BJ (cell line): ENCODE measurements at places on chromosomes 4 and X.

DNA sequence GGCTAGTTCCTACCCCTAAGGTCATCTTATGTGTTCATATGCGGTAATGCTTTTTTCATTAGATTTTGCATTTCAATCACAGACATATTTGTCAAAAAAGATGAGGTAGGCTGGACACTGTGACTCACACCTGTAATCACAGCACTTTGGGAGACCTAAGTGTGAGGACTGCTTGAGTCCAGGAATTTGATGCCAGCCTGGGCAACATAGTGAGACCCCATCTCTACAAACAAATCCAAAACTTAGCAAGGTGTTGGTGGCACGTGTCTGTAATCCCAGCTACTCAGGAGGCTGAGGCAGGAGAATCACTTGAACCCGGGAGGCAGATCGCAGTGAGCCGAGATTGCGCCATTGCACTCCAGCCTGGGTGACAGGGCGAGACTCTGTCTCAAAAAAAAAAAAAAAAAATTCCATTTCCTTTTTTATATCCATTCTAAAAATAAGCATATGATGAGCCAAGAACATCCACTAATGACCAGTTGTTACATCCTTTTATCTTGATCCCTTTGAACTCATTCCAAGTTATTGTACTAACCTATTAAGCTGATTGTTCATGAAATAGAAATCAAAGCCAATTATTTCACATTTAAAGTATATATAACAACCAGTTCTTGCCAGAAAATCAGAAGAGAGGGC, 23.4 kb downstream of the PGAM4 start:
- DNase-seq: no peak

GRCh38 chrX:17559728-17560379, 177.4 kb upstream of the SCML1 start:
- DNase-seq: peak; percentile 39

GRCh38 chrX:39150621-39151020, 349.4 kb downstream of the MID1IP1 start:
- no peak for DNase-seq

GRCh38 chr4:61571761-61572559, 371.8 kb downstream of the ADGRL3 start:
- DNase-seq: no peak

DNA sequence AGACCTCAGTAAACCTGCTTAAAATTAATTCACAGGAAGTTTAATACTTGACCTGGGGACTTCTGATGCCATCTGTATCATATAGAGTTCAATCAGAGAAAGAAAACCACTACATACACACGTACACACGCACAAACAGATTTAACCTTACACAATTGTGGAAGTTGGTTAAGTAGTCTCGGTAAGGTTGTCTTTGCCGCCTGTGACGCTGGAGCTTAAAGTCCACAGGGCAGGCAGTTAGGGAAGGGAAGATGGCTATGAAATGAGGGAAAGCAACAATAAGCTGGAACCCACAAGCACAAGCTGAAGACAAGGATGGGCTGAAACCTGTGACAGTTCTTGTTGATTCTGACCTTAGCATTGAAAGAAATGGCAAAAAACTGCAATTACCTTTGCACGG, 41.7 kb upstream of the TSPAN7 start:
- no peak for DNase-seq

- no peak for DNase-seq
Measured at GRCh38 chr4:124279741-124280140, 432.8 kb downstream of the ANKRD50 start.

- no peak for DNase-seq
Measured at GRCh38 chr4:9987749-9988362, 33.4 kb downstream of the SLC2A9 start.

DNA sequence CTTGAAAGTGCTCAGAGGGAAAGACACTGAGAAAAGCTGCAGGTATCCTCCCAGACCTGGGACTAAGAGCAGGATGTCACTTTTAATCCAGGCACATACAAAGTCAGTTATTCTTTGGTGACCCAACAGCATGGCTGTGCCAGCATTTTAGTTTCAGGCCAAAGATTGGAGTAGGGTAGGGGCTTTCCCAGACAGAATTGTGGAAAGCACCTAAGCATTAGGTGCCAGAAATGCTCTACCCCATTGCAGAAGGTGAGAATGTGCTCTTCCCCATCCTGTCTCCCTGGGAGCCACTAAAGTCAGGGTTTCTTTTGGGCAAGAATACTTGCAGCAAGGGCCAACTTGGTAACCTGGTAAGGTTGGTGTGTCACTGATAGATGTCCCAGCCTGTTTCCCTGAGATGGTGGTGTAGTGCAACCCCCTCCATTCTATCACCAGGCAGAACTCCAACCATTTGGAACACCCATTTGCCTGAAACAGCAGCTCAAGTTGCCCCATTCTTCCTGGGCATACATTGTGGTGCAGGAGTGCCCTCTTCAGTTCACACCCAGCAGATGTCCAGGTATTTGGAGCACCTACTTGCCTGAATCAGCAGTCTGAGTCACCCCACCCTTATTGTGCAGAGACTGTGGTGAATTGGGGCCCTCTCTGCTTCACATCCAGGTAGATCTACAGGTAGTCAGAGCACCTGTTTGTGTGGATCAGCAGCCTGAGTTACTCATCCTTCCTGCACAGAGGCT, 183.5 kb downstream of the ZC4H2 start:
- DNase-seq: no peak

GRCh38 chr4:42151568-42152506, 618 bp downstream of the BEND4 start:
- no peak for DNase-seq

DNA sequence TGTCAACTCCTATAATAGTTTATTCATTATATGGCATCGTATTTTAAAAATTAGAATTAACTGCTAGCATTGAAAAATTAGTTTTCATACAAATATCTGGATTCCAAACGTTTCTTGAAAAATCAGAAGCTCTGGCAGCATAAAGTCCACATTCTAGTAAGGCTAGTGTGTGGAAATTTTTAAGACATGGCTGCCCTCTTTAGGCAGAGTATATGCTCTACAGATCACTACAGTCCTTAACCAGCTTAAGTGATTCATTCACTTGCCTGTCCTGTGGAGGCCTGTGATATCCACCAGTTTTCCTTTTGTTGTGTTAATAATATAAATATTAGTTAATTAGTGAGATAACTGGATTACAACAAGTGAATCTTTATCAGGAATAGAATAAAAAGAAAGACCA, 287.2 kb downstream of the OPHN1 start:
- DNase-seq: no peak

DNA sequence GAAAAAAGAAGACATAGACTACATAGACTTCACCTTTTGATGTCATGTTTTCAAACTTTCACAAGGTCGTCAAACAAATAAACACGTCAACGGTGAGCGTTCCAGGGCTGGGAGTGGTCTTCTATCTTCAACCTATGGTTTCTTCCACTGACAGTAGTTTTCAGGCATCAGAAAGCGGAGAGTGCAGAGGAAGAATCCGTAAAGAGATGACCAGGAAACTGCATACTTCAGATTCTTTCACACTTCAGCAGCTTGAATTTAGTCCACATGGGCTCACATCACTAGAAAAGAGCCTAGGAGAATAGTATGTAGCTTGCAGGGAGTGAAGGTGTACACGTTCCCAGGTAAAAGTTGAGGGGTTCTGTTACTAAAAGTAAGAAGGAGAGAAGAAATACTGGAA, 58.5 kb downstream of the NPY1R start:
- DNase-seq: no peak

DNA sequence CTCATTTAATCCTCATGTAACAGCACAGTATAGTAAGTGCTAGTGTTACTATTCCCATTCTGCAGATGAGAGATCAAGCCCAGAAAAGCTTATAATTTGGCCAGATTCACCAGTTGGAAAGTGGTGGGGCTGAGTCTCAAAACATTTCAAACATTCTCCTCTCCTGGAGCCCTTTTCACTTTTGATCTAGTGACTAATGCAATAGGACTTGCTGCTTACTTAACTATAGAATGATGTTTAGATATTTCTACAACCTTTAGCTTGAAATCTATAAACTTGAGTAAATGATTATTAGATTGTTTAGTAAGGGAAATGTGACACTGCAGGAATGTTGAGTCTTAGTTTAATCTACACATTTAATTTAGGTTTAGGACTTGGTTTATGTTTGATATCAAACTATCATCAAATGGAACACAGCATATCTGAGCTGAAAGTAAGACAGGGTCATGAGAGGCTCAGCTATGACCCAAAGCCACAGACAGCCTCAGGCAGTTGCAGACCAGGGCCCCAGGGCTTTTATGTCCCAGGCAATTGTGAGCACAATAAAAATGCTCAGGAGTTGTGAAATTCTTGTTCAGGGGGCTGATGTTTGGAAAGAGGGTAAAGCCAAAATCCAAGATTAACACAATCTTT, 199.5 kb upstream of the HS3ST1 start:
- DNase-seq: no peak

DNA sequence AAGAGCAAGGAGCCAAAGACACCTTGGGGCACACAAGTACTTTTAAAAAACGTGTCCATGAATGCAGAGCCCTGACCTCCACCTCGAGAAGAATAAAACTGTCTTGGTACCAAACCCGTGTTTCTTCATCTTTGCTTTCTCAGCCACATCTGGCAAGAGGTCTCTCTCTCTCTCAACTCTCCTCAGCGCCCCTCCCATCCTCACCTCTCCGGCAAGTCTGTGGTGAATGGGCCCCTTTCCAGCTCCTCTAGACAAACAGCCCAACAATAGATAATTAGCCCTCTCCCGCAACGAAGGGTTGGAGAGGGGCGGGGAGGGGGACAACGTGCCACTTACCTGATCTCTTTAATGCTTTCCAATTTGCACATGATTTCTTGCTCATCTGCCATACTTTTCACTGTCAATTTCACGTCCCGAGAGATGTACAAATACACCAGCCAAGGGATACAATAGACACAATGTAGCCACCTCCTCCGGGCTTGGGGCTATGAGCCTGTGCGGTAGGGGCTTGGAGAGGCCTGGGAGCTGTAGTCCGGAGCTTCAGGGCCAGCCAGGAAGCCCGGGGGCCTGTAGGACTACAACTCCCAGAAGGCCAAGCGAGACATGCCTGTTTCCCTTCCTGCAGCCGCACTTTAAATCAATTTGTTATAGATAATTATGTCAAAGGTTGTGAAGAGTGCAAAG, at the start of gene ZC4H2:
ZC4H2 (minus strand) TSS at position 462 of the 684 bp plus-strand sequence; CDS start at position 389, 73 bp downstream.
- DNase-seq: peak; percentile 22

DNA sequence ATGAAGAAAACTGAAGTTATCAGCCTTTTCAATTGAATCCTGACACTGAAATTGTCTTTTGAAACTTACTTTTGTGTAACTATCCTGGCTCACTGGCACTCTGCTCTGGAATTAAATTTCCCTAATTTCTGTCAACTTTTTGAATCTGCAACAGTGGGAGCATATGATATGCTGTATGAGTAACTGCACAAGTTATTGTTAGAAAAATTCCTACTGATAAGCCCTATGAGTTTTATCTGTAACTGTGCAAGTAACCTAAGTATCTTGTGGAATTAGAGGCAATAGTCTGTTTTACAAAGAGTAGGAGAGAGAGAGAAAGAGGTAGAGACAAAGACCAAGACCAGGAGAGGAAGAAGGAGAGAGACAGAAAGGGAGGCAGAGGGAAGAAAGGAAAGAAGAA, 9.2 kb upstream of the HPGD start:
- no peak for DNase-seq

DNA sequence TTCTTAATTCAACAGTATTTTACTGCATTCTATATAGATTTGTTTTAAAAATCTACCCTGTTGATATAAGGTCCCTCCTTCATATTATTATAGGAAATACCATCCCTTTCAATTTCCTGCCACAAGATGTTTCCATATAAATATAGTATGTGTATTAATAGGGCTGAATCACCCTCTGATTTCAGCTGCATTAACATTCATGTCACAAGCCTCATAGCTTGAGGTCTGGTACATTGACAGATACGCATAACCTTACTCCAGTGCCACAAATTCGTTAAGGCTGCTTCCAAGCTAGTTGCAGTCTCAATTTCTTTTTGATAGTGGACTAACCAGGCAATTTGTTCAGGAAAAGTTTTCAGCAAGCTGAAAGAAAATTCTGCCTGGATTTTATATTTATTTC, 128.4 kb downstream of the KLHL34 start:
- no peak for DNase-seq

GRCh38 chr4:5544762-5545161, 163.6 kb downstream of the EVC2 start:
- no peak for DNase-seq

GRCh38 chrX:351736-352135, 33.1 kb upstream of the GTPBP6 start:
- no peak for DNase-seq

DNA sequence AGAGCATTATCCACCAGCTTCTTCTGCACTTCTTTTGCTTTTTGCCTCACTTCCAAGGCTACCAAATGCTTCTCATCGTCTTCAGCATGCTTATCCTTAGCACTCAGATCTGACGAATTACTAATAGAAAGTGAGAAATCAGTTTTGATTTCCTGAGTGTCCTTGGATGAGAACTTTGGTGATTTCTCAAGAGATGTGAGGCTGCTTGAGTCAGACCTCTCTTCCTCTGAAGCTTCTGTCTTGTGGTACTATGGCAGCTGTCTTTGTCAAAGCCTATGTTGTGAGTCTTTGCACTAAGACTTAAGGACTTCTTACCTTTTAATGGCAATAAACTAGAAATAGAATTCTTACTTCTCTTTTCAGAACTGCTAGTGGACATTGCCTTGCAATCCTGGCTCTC, 169.9 kb downstream of the CPE start:
- no peak for DNase-seq

DNA sequence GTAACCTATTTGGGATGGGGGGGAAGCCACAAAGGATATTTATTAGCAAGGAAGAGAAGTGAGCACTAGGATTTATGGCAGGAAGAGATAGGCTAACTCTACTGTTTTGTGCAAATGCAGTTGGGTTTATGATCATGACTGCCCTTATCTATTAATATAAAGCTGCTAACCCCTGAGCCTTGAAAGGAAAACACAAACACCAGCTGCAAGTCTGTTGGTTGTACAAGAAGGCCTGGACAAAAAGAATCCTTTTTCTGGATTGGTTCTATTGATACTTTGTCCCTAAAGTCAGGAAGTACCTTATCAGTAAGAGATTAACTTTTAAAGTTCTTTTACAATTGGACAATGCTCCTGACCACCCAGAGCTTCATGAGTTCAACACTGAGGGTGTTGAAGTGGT, 188.8 kb downstream of the LRBA start:
- no peak for DNase-seq

GRCh38 chr4:73776321-73776729, 36.0 kb downstream of the CXCL8 start:
- DNase-seq: no peak

GRCh38 chrX:152936306-152936705, 38.4 kb downstream of the ZNF185 start:
- DNase-seq: no peak
